ENCODE measurements at places on chromosomes 5 and 9.
A peak's percentile ranks its signal among the peaks of the same experiment; 100 is the strongest.

- no peak for DNase-seq
These were observed 120.7 kb upstream of the RASEF start for GRCh38 chr9:83183621-83184020.

- peak; percentile 89 for DNase-seq
These were observed at the start of gene ADRA1B for GRCh38 chr5:159915904-159916840. ADRA1B (plus strand) TSS chr5:159916482; CDS start chr5:159916906, 424 bp downstream.

GRCh38 chr5:172107571-172107970 is 80.5 kb downstream of the STK10 start:
- peak; percentile 90 for DNase-seq

- DNase-seq: peak; percentile 4
These were observed 74.8 kb downstream of the ST8SIA4 start for GRCh38 chr5:100828071-100828897.

DNA sequence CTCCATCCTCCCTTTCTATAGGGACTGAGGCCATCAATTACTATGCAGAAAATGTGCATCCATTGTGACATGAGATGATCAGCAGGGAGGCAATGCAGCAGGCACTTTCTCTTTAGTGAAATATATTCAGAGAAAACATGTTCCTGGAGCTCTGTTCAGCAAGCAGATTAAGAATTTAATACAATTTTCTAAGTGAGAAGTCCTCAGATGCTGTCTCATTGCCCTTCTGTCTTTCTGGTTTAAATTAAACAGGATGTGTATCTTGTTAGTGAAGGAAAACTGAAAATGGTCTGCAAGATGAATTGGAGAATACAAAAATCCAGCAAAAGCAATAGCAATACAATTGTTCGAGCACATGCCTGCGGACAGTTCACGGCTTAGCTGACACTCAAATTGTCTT is 445.8 kb upstream of the RIOK2 start:
- peak; percentile 22 for DNase-seq

DNA sequence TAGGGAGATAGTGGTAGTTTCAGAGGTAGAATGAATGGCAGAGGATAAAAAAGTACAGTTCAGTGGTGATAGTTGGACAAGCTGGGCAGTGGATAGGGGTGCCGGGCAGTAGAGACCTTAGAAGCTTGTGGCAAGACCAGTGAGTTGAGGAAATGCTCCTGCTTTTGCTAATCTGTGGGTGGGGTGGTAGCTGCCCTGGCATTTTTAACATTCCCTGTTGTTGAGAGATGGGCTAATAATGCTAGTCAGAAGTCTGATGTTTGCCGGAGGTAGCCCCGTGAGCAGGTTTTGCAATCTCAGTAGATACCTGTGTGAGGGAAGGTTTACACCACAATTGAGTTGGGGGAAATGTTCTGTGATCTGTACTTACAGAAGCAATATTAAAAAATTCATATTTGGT is 91.1 kb downstream of the TRIO start:
- DNase-seq: peak; percentile 40

GRCh38 chr5:174514983-174515394 is 209.4 kb upstream of the MSX2 start:
- DNase-seq: no peak

- no peak for DNase-seq
These were observed 24.9 kb upstream of the ANXA6 start for GRCh38 chr5:151182524-151182900.

DNA sequence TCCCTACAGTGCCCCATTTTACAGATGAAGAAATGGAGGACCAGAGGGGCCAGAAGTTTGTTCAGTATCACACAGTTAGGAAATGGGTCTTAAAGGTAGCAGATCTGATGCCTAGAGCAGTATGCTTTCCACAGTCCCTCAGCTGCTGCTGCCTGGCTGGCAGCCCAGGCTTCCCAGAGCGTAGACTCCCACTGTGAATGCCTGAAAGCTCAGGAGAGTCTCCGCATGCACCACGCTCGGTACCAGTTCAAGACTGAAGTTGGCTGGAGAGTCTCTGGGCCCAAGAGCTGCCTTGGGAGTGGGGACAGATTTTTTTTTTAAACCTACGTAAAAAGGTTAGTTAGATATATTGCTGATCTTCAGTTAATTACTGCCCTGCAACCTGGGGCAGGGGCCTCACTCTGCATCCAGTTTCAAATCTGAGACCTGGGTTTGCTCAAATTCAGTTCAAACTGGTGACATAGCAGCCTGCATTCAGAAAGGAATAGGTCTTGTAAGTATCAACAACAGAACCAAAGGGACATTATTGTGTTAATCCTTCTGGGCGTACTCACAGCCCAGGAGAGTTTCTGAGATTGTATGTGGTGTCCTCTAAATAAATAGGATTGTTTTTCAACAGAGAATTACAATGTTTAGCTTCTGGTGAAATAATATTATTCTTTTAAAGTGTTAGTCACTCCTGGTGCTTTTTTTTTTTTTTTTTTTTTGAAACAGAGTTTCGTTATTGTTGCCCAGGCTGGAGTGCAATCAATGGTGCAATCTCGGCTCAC is 8.3 kb downstream of the NANS start:
- no peak for DNase-seq

DNA sequence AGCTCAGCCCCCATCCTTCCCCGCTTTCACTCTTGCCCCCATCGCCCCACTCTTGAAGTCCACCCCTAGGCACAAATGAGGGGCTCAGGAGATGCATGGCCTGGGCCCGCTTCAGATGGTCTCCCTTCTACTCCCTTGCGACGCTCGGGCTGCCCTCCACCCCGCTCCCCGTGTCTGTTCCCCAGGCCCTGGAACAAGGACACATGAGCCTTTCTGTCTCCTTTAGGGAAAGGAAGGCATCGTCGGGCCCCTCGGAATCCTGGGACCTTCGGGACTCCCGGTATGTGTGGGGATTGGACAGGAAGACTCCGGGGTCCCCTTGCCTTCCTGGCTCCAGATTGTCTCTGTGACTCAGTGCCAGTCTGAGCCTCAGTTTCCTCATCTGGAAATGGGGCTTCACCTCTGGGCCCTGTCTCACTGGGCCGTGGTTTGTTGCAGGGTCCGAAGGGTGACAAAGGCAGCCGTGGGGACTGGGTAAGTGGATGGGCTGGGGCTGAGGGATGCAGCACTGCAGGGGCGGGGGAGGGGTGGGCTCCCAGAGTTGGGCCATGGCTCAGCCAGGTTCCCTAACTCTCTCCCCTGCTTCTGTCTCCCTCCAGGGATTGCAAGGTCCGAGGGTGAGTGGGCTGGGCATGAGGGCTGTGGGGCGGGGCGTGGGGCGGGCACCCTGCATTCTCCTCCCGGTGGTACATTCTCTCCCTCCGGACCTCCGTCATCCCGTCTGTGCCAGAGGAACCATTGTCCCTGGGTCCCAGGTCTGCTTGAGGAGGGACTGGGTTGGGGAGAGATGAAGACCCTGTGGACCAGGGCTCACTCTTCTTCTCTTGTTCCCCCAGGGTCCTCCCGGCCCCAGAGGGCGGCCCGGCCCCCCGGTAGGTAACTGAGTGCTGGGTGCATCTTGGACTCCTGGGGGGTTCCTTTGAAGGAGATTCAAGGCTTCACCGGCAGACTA is 21.8 kb upstream of the ORM1 start:
- DNase-seq: no peak

DNA sequence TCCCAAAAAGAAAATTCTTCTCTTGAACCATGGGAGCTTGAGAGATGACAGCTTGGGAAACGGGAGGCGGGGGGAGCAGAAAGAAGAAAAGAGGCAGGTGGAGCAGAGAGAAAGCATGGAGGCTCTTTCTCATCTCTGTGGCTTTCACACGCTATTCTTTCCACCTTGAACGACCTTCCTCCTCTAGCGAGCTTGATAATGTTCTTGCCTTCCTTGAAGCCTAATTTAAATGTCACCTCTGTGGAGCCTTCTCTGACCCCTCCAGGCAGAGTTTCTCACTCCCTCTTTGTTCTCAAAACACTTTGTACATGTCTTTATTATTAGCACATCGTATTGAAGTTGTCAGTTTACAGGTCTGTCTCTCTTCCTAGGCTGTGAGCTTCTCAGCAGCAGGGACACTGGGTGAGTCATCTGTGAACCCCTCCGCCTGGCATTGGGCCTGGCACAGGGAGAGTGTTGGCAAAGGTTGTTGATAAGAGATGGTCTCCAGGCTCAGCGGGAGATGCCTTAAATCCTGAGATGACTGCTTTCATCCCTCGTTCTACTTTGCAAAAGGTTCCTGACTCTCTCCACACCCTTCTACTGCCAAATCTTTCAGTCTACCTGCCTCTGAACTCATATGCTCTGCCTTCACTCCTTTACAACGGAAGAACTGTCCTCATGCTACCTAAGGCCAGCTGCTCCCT is 14.1 kb upstream of the STRBP start:
- DNase-seq: no peak

- DNase-seq: no peak
These were observed 1.3 kb upstream of the ZNF462 start for GRCh38 chr9:106861640-106862109.

GRCh38 chr5:78367318-78367991 is 7.0 kb downstream of the SCAMP1 start:
- no peak for DNase-seq

DNA sequence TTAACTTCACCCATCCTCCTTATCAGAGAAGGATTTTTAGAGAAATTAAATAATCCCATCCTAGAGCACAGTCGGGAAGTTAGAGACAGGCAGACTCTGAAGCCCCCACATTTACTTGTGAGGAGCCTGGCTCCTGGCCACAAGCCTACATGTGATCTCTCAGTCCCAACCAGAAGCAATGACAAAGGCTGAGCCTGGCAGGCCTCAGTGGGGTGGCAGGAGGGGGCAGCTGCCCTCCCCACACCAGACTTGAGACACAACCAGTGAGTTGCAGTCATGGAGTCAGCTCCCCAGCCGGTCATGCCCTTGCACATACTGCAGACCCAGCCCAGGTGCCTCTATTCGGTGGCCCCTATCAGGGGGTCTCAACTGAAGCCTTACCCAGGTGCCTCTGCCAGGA is 11.0 kb downstream of the NAIF1 start:
- DNase-seq: no peak

- no peak for DNase-seq
These were observed 212.4 kb upstream of the DMAC1 start for GRCh38 chr9:8011974-8012373.

- peak; percentile 30 for DNase-seq
These were observed 165.9 kb downstream of the SH3GL2 start for GRCh38 chr9:17744786-17745185.

DNA sequence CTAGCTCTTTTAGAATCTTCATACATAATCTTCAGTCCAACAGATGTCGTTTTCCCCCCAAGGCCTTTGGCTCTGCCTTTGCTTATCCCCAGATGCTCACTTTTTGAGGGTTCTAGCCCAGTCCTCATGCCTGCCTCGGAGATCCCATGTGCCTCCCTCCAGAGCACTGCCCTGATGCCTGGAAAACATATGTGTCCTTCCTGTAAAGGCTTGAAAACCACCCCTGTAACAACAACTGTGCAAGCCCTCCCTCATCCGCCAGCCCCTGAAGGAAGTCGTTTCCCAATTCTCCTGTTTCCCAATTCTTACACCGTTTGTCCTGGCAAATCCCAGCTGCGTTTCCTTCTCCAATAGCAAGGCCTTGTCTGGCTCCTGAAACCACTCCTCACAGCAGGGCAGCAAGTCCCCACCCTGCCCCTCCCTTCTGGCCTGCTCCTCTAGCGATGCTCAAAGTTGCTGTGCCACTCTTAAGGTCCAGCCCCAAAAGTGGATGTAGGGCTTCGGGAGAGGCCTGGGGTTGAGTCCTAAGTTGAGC is 52.2 kb downstream of the SLC36A1 start:
- no peak for DNase-seq

- no peak for DNase-seq
These were observed 375.1 kb downstream of the SPATA31D1 start for GRCh38 chr9:82363682-82364081.

DNA sequence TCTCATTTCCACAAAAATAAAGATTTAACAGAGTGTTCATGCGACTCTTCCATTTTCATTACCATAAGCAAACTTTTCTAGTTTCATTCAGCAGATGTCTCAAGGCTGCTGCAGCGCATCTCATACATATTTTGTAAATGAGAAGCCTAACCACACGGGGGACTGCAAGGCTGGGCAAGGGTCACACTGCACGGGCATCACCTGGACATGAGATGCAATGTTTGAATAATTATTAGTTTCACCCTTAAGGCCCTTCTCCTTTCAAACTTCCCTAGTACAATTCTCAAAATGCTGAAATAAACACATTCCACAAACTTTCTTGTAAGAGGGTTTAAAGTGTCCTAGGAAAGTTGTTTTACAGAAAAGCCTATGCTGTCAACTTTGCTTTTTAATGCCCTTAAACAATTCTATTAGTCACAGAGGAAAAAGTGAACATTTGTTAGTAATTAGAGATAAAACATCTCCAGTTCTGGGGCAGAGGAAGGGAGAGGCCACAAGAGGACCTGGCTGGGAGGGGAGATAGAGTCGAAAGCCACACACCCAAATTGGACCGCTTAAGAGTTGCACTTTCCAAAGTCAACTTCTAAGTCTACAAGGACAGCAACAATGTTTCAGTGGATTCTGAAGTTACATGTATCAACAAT is 1.3 kb downstream of the DENND1A start:
- peak; percentile 81 for DNase-seq

DNA sequence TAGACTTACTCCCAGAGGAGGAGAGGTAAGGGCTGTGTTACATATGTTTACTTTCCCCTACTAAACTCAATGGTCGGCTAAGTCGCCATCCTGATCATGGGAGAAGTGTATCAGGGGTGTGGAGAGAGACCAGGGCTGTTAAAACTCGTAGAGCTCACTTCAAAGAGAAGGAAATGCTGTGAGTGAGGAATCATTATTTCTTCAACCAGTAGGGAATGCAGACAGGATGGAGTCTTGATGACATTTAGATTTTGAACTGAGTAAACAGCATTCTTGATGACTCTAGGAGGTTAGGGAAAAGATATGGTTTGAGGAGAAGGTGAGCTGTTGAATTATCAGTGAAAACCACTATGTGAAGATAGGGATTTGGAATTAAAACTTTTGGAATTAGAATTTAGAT is 17.3 kb downstream of the RECK start:
- DNase-seq: peak; percentile 37

DNA sequence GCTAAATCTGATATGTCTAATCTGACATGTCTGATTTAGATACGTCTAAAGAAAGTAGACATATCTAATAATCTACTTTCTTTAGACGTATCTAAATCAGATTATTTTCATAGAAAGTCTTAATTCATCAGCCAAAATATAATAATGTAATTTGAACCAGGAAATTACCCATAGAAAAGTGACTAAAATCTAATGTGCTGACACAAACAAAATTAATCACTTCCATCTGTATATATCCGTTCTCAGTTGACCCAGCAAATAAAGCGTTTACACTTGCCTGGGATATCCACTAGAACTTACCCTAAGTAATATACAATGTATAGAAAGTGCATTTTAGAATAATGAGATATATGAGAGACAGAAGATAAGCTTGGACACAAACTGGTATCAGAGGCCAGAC is 56.7 kb downstream of the TTLL11 start:
- no peak for DNase-seq

Measured in GM23248 (cell line).